Muscle of leg (tissue), 16 donors: ENCODE measurements at places on chromosomes 1 and 21. TPM values are rescaled to one million over a fixed set of nuclear protein-coding genes. Genes with fewer than 3 reads are reported as not detected.

Gene GNG4
- total RNA-seq: 0.27 TPM

- no peak for DNase-seq
Measured at GRCh38 chr21:44686000-44686781, 4.2 kb upstream of the KRTAP12-1 start.

GRCh38 chr1:16110884-16111283 is 37.4 kb upstream of the FAM131C start:
- no peak for DNase-seq

- DNase-seq: no peak
Measured at GRCh38 chr1:151756291-151756690, 7.0 kb downstream of the MRPL9 start.

Gene ETV3L
- total RNA-seq: not detected

Gene SPRR2E
- not detected for total RNA-seq
